ENCODE measurements at places on chromosomes 16 and 17. TPM values are rescaled to one million over a fixed set of nuclear protein-coding genes. Genes with fewer than 3 reads are reported as not detected.
A peak's percentile ranks its signal among the peaks of the same experiment; 100 is the strongest.

Gene ITGAL
- polyA plus RNA-seq = 1.5 TPM

DNA sequence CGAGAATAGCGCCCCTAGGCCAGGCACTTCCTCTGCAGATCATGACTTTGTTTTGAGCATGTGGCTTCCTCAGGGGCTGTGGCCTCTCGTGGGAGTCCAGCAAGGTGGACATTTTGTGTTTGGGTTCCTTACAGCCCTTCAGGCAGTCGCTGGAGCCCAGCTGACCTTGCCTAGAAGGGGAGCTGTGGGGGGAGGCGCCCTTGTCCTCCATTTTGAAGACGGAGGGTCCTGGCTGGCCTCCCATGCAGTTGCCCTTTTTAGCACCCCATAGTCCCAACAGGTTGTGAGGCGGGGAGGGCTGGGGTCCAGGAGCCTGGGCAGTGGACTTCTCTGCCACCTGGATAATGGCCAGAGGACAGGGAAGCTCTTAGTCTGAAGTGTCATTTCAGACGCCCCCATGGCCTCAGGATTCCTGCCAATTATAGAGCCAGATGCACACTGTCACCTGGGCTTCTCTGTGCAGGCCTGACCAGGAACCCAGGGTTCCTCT, 1.4 kb downstream of the SOST start:
- DNase-seq = no peak

Gene C16orf89
- polyA plus RNA-seq = 14.4 TPM

DNA sequence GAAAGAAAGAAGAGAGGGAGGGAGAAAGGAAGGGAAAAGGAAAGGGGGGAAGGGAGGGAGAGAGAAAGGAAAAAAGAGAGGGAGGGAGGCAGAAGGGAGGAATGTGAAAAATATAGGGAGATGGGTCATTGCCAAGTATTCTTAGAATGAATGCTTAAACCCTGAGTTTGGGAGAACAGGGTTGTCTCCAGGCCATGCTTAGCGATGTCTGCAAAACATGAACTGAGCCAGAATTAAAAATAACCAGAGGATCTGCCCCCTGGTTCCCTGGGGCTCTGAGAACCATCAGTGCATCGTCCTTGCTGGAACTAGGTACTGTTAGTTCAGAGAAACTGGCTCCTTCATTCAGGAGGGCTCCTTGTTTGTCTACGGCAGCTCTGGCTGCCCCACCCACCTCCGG, 170.4 kb downstream of the IRX5 start:
- no peak for DNase-seq

DNA sequence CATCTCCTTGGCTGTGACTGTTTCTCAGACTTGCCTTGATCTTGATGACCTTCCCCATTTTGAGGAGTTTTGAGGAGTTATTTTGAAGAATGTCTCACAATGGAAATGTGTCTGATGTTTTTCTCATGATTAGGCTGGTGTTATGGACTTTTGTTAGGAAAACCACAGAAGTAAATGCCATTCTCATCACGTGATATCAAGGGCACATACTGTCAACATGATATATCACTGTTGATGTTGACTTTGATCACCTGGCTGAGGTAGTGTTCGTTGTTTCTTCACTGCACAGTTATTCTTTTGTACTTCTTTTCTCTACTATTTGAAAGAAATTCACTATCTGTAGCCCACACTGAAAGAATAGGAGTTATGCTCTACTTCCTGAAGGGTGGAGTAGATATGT, 194.7 kb upstream of the MPHOSPH6 start:
- DNase-seq = no peak

DNA sequence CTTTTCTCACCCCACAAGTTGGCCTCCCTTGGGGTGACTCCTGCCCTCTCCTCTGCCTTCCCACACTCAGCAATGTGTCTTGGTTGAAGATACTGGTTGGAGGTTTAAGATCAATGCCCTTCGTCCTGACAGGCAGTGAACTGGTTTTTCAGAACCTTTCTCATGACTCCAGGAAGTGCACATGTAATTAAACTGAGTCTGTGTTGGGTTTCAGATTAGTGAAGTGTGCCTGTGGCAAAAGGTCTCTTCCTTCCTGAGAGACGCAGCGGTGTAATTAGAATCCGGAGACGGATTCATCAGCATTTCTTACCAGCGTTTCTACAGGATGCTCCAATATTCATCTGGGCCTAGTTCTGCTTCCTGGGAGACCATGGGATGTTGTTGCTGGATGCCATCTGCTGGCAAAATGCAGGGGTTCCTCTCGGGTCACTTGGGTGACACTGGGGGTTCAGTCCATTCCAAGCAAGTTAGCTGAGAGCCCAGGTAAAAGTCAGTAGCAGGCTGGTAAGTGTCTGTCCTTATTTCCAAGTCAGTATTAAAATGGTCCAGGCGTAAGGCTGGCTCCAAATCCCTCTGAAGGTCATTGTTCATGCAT, 233.3 kb downstream of the XYLT1 start:
- no peak for DNase-seq

Gene CCL1
- not detected for polyA plus RNA-seq

Gene TBC1D3K
- not detected for polyA plus RNA-seq

GRCh38 chr17:63419949-63420867, 25.9 kb downstream of the CYB561 start:
- no peak for DNase-seq

GRCh38 chr16:13108126-13108525, 206.7 kb downstream of the SHISA9 start:
- no peak for DNase-seq

DNA sequence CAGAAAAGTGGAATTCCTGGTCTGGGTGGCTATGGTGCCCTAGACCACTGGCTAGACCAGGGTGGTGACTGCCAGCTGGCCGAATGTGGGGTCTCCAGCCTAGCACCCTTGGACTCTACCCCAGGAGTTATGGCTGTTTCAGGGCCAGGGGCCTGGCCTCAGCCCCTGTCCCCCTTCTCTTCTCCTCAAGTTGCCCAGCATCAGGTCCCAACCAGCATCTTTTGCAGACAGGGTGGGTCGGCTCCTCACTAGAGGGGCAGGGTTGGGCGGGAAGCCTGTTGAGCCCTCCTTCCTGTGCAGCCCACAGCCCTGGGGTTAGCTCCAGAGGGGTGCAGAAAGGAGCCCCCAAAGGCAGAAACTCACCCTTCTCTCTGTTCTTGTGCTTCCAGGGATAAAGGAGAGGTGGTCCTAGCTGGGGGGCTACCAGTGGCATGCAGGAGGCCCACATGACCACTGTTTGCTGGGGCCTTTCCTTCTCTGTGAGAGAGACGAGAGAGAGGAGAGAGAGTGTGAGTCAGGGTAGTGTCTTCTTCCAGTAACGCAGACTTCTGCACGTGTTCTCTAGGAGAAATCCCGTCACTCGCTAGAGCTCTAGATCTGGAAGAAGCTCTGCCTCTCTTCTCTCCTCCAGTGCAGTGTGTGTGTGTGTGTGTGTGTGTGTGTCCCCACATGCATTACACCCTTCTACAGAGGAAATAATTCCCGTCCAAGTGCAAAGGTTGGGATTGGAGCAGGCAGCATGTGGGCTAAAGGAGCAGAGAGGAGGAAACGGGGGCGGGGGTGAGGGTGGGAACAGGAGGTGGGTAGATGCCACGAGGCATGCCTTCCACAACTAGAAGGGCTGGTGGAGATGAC, 209.4 kb downstream of the SEC14L1 start:
- DNase-seq = no peak

DNA sequence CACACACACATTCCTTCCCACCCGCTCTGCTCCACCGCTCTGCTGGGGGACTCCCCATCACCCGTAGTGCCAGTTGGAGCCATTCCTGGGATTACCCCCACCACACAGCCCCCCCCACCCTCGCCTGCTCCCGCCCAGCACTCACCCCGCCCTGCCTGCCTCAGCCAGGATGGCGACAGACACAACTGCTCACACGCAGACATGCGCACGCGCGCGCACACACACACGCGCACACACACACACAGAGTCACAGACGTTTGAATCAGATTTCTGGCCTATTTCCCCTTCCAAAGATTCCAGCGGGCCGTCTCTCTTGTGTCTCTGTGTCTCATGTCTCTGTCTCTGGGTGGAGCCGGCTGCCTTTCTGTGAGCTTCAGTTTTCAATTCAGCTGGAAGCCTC, 4.4 kb downstream of the CACNA1G start:
- peak; percentile 81 for DNase-seq

DNA sequence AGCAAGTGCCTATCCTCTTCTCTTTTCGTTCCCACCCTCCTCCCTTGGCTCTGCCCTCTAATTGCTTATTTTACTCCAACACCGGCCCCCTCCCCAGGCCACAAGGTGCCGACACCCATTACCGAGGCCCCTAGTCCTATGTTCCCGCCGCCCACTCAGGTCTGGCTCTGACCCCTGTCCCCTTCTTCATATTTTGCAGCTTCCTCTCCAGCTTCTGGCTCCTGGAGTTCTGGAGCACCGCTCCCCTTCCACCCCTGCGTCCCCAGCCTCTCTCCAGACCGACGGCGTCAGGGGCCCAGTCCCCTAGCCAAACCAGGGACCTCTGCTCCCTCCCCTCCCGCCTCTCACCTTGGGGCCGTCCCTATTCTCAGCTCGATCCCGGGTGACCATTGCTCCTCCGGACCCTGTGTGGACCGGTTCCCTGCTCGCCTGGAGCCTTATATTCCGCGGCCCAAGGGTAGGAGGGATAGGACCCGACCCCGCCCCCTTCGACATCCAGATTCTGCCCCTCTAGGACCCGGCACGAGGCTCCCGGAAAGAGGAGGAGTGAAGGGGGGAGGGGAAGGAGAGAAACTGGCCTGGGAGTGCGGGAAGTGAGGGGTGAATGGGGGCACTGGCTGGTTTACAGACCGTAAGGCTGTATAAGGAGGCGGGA, at the start of gene HES7:
Gene HES7, minus strand, starts transcription at position 412 of the 655 bp plus-strand sequence. Its CDS starts 22 bp downstream, at position 390.
- DNase-seq = peak; percentile 30

Gene TIMM22
- polyA plus RNA-seq = 14.4 TPM

Gene PRSS36
- polyA plus RNA-seq = 0.92 TPM

DNA sequence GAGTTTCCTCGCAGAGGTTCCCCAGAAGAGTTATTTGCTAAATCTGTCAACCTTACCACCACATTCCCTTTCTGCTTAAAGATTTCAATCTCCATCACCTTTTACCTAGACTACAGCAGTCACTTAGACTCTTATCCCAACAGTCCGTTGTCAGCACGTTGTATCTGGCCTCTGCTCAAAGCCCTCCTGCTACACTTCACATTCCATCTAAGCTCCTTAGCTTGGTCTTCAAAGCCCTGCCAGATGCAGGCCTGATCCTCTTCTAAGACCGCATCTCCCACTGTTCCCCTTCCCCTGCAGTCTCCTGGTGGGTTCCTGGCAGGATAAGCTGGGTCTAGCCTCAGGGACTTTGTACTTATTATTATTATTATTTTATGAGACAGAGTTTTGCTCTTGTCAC, 10.3 kb upstream of the SRCAP start:
- DNase-seq = no peak

GRCh38 chr17:48413613-48414405, 16.2 kb downstream of the SKAP1 start:
- no peak for DNase-seq

DNA sequence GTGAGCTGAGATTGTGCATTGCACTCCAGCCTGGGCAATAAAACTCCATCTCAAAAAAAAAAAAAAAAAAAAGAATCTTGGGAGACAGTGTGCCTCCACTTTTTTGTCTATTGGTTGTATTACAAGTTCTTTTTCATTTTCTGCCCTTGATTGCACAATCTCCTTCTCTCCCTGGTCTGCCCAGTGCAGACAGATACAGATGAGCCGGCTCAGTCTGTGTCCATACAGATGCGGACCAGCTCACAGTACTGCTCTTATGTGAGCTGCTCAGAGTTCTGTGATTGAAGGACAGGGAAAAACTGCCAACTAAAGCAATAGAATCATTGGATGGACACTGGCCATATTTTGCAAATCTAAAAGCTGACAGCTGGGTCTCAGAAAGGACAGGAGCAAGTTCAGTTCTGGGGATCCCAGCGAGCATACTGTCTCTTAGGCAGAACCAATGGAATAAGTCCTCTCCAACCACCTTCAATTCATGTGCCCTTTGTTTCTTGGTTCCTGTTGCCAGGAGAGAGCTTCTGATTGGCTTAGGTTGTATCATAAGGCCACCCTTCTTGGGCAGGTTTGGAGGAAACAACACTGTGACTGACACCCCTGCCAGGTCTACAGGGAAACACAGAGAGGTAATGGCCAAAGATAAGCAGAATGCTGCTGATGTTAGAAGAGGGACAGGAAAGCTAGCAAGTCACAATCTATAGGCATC, 495.6 kb upstream of the HSBP1 start:
- no peak for DNase-seq

DNA sequence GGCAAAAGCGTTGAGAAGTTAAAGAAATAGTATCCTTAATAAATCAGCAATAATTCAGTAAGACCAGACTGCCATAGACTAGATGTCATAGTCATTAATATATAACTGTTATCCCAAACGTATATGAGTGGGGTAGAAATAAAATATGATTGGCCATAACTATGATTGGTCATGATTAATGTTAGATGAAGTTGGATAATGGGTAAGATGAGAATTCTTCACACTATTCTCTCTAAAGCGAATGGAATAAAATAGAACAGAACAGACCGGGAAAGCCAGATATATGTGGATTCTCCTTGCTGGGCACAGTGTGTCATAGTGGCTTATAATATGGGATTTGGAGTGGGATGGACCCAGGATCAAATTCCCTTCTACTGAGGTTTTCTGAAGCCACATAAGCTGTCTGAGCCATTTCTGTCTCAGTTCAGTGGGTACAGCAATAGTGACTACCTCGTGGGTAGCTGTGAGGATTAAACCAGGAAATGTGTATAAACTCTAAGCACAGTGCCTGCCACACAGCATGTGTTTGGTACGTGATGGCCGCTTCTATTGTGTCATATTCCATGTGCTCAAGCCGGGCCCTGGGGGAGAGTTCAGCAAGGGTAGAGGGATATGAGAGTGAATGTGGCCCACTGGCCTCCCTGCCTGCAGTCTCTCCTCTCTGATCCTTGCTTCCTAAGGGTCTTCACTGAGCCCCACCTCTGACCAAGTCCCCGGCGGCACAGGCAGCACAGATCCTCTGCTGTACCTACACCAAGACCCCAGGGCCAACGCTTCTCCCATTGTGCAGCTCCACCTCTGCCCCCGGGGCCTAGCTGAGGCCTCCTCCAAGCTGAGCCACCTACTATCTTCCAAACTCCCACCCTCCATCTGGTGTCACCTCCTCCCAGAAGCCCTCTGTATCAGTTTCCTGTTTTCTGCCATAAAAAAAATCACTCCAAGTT, 3.7 kb downstream of the CETP start:
- DNase-seq = no peak

Gene NKD1
- 3.0 TPM for polyA plus RNA-seq

- no peak for DNase-seq
Measured at GRCh38 chr16:18003033-18003432, 333.5 kb downstream of the NPIPA8 start.

GRCh38 chr17:68861602-68862001, 93.6 kb downstream of the ABCA8 start:
- DNase-seq = no peak

- DNase-seq = peak; percentile 78
Measured at GRCh38 chr16:89052890-89053724, 40.5 kb upstream of the ACSF3 start.
